Activated CD4-positive, alpha-beta T cell treated with anti-CD3 and anti-CD28 coated beads, Interleukin-10, Interleukin-2, amounts not matched to agents 100 ng/mL and 50 ng/mL, durations not matched to agents 16 hours and 8 hours (primary cell): ENCODE measurements at places on chromosomes 2 and 18.

GRCh38 chr2:227661025-227661649 lies 5.5 kb upstream of the SCYGR5 start:
- no peak for DNase-seq

DNA sequence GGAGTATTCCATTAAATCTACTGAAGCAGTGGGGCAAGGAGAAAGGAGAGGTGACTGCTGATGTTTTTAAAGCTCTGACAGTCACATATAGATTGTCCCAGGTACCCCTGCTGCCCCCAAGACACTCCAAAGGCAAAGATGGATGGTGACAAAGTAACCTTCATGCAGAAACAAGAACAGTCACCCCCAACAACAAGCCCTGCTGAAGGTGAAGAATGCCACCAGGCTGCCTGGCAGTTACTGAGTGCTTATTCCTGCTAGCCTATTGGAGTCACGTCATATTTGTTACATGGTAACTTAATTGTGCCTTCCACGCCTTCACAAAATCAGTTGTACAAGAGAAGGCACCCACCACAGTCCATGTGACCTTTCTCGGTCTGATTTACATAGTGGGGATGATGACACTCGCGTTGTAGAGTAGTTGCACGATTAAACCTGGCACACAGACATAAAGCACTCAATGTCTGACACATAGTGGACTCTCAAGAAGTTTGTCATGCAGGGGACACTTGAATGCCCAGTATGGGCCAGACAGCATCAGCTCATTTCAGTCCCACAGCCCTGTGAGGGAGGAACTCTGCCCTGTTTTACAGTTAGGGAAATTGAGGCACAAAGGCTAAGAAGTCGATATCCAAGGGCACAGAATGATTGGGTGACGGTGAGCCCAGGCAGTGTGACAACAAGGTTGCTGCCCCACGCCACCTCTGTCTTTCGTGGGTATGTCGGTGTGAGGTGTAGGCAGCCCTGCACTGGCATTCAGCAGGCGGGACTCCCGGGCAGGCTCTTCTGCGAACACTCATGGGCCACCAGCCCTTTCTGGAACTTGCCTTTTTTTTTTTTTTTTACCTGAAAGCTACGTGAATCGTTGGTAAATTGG lies 62.7 kb downstream of the ZCCHC2 start:
- peak; percentile 40 for DNase-seq

- DNase-seq = no peak
Measured at GRCh38 chr2:26008851-26009566, 24.9 kb upstream of the RAB10 start.

DNA sequence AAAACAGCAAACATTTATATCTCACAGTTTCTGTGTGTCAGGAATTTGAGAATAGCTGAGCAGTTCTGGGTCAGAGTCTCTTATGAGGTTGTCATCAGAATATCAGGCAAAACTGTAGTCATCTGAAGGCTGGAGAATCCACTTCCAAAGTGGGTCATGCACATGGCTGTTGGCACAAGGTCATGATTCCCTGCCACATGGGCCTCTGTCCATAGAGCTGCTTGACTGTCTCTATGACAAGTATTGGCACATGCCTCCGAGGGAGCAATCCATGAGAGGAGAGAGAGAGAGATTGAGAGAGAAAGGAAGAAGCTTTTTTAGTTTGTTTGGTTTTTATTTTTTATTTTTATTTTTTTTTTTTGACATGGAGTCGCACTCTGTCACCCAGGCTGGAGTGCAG lies 101.8 kb upstream of the DDX18 start:
- no peak for DNase-seq

DNA sequence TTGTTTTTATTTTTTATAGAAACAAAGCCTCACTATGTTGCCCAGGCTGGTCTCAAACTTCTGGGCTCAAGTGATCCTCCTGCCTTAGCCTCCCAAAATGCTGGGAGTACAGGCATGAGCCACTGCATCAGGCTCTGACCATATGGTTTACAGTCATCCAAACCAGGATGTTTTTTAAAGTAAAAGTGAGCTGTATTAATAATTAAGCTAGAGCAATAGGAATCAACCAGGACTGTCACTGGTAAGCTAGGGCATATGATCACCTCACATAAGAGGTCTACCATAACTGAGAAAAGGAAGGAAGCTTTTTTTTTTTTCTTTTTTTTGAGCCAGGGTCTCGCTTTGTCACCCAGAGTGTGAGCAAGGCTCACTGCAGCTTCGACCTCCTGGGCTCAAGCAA lies 8.5 kb upstream of the RBBP8 start:
- no peak for DNase-seq

DNA sequence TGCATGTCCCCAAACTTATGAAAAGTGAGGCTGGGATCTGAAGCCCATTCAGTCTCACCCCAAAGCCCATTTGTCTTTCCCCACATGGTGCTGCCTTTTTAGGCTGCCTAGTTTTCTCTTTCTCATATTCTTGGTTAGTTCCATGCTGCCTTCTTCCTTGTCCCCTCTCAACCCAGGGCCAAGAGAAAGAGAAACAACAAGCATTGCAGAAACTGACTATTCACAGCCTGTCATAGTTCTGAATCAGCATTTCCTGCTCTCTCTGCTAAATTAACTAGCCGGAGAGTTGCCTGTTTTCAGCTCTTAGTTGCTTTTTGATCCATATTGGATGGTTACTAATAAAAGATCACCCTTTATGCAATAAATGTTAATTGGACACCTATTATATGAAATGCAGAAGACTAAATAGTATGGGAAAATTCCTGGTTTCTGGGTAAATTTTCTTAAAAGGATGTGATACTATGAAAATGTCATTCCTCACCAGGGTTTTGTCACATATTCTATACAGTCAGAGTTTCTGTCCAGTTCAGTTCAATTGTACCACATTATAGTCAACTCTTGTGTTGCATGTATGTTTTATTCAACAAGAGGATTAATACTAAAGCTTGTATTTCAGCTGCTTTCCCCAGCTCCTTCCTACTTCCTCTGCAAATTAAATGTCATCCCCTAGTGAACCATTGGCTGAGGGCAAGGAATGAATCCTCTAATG lies 246.5 kb downstream of the GALR1 start:
- DNase-seq = peak; percentile 22

- DNase-seq = no peak
Measured at GRCh38 chr2:107358362-107358761, 468.3 kb upstream of the RGPD4 start.

- DNase-seq = no peak
Measured at GRCh38 chr2:181141676-181142075, 161.3 kb downstream of the UBE2E3 start.

DNA sequence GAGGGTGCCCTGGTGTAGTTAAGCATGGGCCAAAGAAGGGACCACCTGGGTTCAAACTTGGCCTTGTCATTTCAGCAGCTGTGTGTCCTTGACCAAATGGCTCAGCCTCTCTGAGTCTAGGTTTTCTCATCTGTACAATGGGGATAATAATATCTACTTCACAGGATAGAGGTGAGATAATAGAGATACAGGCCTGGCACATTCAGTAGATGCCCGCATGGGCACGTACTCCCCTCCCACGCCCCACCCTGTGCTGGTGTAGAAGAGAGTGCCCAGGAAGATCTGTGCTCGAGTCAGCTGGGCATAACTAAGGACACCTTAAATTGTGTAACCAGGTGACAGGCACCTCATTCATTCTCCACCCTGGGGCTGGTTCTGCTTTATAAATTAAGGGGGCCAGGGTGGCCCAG lies 8.4 kb upstream of the TMEM185B start:
- peak; percentile 46 for DNase-seq

DNA sequence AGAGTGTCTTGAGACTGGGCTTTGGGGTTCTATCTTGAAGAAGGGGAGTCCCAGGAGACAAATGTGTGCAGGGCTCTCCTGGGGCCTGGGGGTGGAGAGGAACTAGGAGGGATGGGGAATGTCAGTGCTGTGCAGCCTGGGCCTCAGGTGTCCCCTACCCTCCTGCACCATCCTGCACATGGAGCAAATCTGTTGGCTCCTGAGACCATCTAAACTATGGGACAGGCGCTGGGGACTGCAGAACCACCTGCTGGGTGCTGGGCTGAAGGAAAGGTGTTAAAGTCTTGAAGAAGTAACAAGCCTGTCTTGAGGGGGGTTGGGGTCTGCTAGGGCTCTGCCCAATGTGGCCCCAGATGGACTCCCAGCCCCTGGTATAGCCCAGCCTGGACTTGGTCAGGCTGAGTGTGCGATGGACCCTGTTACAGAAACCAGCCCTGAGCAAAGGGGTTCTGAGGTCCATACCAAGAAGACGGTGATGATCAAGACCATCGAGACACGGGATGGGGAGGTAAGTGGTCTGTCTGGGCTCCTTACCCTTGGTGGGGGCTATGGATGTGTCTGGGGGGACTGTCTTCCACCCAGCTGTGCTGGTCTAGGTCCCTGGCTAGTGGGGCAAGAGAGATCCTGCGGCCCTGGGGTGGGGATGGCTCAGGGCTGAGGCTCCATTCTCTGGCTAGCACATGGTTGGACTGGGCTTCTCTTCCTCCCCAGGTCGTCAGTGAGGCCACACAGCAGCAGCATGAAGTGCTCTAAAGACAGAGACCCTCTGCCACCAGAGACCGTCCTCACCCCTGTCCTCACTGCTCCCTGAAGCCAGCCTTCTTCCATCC lies 7.3 kb downstream of the DES start:
- DNase-seq = no peak

GRCh38 chr18:79935925-79936324 lies 15.5 kb downstream of the SLC66A2 start:
- no peak for DNase-seq

- DNase-seq = no peak
Measured at GRCh38 chr18:73980289-73980979, 167.2 kb downstream of the FBXO15 start.

- DNase-seq = no peak
Measured at GRCh38 chr2:25018681-25019080, 23.2 kb upstream of the EFR3B start.

DNA sequence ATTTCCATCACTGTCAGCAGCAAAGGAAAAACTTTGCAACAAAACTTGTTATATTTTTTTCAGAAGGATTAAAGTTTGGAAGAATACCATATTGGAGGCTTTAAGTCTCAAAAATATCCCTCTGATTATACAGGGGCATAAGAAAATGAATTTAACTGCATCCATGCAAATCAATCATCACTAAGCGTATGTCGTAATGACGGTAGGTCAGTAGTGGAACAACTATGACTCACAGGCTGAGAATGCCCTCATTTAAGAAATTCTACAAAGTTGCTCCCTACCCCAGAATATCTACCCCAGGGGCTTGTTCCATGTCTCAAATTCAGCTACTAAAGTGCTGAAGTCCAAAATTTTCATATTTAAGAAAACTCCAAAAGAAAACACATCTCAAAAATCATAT lies 12.5 kb upstream of the NAB1 start:
- DNase-seq = no peak

- no peak for DNase-seq
Measured at GRCh38 chr2:235868224-235868623, 300.0 kb downstream of the GBX2 start.

GRCh38 chr2:40741532-40741931 lies 289.6 kb upstream of the SLC8A1 start:
- no peak for DNase-seq

GRCh38 chr2:61338447-61338846 lies 132.4 kb downstream of the USP34 start:
- no peak for DNase-seq

DNA sequence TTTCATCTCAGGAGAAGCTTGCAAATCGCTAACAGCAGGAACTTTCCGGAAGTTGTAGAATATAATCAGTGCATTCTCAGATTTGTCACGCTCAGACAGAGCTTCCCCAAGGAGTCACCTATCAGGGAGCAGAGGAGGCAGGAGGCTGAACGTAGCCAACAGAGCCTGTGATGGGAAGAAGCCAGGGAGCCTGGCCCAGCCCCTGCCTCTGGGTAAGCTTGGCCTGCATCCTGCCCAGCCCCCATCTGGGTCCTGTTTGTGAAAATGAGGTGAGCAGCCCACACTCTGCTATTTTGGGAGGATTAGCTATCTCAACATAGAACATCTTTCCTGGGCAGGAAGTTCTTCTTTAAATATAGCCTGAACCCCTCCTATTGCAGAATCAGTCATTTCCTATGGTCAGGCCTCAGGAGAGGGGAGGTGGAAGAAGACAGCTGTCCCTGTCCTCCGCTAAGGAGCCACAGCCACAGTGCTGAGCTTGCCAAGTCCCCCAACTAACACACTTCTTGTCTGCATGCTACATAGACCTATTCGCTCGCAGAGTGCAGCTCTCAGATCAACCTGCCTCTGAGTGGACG lies 19.2 kb upstream of the PKDCC start:
- no peak for DNase-seq

DNA sequence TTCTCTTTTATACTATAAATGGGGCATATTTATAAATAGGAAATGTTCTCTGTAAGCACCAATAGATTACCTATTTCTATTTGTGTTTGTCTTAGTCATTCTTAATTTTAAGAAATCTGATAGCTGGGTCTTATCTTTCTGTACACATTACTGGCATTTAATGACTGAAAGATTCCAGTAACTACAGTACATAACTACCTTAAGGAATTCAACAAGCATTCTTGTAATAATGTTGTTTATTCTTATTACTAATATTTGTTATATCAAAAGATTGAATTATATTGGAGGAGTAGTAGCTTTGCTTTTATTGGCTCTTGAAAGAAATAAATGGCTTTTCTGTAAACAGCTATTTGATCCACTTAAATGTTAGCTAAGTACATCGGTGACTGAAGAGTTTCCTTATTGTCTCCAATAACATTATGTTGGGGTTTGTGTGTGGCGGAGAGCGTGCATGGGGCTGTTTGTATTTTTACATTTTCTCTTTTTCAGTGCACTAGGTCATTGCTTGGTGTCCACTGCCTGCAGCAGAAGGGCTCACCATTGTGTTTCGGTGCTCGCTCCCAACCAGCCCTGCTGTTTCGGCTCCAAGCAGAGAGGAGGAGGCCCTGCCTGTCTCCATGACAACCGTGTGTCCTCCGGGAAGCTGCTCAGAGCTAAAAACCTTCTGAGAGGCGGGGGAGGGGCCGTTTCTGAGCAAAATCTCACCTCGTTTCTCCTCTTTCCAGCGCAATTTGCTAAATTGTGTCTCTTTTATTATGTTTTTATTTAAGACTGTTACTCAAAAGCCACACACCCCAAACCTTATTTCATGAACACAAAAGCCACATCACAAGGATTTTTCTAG lies 112.5 kb upstream of the SLC38A11 start:
- no peak for DNase-seq

DNA sequence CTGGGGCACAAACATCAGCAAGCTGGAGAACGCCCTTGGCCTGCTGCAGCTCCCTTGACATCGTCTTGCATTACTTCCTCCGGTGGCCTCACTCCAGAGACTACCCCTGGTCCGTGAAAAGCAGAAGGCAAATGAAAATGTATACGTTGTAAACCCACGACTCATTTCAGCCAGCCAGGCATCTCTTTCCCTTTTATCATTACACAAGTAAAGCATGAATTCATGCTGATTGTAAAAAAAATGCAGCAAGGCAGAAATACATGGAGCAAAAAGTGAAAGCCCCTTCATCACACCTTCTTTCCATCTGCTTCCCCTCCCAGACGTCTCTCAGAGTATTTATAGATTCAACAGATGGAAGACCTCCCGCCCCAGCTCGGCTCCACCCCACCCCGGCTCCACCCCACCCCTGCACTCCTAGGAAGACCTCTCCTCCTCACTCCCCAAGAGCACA lies 41.6 kb upstream of the RALBP1 start:
- no peak for DNase-seq
